HAP-1 (cell line): ENCODE measurements at places on chromosomes 3 and 15.
A peak's percentile ranks its signal among the peaks of the same experiment; 100 is the strongest.

DNA sequence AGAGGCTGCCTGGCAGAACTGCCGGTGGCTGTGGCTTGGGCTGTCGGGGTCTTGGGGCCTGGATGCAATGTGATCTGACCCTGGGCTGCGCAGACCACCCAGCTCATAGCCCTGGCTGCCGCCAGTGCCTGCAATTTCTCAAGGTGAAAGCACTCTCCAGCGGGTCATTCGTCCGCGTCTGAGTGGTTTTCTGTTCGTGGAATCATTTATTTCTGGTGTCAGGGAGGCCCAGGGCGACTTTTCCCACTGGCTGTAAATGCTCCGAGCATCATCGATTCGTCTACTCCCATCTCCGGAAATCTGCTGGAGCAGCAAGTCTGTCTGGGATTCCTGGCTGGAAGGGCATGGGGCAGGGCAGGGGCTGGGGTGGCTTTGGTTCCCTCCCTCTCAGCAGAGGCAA lies 40.6 kb upstream of the ADPGK start:
- no peak for DNase-seq

GRCh38 chr3:125168711-125169393 lies 43.7 kb downstream of the SLC12A8 start:
- no peak for DNase-seq

DNA sequence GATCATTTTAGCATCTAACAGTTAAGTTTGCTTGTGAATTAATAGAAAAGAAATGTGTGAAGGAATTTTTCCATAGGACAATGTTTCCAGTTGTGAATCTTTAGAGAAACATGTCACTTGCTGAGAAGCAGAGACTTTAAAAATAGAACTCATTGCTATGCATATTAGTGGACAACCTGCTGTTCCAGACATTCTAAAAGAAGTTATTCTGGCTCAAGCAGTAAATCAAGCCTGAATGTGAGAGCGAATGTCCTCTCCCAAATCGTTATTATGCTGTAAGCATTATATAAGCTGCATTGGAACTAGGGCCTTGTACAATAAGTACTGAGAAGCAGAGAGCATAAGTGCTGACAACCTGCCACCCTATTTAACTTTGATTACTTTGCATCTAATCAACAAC lies 990.9 kb downstream of the PLOD2 start:
- peak; percentile 61 for DNase-seq

DNA sequence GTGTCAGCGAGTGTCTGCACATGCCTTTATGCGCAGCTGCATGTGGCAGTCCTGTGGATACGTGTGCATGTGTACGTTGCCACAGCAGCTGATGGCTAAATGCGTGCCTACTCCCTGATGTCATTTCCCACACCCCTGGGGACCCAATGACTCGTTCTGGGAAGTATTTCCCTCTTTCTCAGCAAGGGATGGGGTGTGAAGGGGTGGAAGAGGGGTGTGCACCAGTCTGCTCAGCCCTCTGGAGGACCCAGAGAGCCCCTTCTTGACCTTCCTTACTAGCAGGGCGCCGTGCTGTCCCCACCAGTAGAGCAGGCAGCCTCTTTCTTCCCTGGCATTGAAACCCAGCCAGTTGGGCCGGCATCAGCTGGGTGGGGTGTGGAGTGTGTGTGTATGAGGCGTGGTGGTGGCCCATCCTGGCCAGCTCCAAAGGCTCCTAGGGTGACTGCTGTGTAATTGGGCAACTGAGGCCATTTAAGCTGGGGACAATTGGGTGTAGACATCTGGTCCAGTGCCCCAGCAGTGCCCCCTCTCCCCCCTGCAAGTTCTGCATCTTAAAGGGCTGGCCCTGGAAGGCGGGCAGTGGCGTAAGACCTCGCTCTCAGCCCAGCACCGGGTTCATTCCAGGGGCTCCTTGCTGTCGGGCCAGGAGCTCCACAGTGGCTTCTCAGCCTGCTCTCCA lies 19.2 kb downstream of the SNX33 start:
- DNase-seq = no peak

DNA sequence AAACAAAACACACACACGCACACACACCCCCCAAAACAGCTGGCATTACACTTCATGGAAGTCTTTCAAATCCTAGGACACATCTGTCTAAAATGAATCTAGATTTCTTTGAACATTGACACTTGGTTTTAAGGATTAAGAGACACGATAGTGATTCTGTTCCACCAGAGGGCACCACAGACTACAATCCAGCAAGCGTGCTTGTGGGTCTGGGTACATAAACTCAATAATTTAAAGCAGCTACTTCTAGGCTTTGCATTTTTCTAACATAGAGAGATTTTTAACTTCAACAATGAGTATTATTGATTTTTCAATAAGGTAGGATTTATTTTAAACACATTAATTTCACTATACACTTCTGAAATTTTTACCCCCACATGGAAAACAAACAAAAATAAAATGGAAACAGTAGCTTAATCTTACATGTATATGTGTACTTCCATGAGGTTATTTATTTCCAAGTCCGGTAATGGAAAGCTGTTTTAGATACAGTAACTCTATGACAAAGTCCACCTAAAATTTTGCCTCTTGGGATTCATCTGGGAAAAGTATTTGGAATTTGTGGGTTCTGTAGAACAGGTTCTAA lies 564.0 kb upstream of the TGFBR2 start:
- peak; percentile 78 for DNase-seq

GRCh38 chr3:156449710-156450574 lies 105.0 kb downstream of the SSR3 start:
- peak; percentile 37 for DNase-seq

GRCh38 chr3:28186748-28187147 lies 54.7 kb upstream of the CMC1 start:
- no peak for DNase-seq

DNA sequence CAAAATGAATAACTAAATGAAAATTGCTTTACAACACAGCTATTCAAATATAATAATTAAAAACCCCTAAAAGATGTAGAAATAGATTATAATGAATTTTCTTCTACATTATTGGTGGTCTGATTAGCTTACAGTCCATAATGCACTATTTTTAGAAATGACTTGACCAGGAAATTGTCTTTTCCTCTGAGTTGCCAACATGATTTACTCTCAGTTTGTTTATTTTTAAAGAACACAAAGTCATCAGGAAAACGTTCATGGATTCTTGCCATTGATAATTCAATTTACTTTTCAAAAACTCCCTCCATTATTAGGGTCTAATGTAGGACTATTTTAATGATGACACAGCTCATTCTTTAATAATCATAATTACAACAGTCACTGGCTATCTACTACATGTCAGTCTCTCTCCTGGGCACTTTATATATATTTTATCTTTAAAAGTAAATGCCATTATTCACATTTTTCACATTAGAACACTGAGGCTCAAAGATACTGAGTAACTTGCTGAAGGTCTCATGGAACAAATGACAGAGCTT lies 1.1 kb downstream of the TM4SF18 start:
- no peak for DNase-seq

DNA sequence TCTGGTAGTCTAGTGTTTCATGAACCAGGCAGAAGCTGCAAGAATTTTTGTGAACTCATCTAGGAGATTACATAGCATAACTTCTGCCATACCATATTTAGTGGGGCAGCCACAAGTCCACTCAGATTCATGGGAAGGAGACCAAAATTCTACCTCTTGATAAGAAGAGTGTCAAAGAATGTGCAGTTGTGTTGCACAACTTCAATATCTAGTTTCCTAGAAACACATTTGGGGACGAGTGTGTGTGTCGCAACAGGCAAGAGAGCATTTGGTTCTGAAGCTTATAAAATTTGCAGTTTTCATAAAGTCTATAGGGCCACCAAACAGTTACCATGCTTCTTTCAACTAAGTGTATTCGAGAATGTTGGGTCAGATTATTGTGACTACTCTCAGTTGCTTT lies 115.3 kb downstream of the KCNH8 start:
- DNase-seq = no peak

GRCh38 chr3:40843851-40844548 lies 319.2 kb downstream of the ZNF621 start:
- DNase-seq = peak; percentile 39

GRCh38 chr3:188993181-188993580 lies 178.6 kb upstream of the TPRG1 start:
- no peak for DNase-seq

DNA sequence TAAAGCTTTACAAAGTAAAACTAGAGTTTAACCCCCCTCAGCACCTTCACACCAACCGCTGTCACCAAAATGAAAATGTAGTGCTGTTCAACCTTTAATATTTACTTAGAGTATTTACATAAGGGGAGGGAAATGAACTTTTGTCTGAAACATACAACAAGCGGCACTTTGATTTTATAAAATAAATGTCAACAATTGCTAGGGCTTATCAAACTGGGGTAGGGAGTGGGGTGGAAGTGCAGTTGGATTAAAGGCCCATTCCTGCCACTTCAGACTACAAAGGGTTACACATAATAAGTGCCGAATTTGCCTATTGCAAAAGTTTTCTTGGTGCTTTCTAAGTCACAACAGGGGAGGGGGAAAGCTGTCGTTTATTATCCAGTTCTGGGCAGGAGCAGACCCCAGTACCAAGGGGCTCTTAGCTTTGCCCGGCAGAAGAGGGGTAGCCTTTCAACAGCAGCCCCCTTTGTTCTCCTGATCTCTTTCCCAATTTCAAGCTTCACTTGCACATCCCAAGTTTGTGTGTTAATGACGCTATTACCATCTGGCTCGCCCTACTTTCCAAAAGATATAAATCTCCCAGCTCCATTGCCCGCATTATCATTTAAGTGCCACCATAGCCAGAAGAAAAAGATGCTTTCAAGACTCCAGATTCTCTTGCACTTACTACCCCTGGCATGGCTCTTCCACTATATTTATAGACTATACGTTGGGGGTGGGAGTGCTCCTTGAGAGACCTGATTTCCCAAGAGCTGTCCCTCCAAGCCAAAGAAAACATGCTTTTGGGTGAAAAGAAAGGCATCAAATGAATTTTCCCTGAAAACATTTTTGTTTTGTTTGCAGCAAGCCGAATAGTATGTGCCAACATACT lies 17.0 kb downstream of the SOX2 start:
- DNase-seq = no peak

- DNase-seq = no peak
These were observed 5.7 kb downstream of the GPR27 start for GRCh38 chr3:71759401-71759800.

DNA sequence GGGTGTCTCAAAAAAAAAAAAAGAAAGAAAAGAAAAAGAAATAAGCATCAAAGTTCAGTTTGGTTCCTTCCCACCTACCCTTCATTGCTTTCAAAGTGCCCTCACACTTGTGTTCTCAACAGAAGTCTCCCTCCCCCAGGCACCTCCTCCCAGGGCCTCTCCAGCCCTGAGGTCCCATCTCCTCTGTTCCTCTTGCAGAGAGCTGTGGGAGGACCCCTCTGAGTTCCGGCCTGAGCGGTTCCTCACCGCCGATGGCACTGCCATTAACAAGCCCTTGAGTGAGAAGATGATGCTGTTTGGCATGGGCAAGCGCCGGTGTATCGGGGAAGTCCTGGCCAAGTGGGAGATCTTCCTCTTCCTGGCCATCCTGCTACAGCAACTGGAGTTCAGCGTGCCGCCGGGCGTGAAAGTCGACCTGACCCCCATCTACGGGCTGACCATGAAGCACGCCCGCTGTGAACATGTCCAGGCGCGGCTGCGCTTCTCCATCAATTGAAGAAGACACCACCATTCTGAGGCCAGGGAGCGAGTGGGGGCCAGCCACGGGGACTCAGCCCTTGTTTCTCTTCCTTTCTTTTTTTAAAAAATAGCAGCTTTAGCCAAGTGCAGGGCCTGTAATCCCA lies 6.1 kb downstream of the CYP1A2 start:
- DNase-seq = no peak

GRCh38 chr3:117398141-117398899 lies 688.7 kb downstream of the TUSC7 start:
- DNase-seq = no peak

DNA sequence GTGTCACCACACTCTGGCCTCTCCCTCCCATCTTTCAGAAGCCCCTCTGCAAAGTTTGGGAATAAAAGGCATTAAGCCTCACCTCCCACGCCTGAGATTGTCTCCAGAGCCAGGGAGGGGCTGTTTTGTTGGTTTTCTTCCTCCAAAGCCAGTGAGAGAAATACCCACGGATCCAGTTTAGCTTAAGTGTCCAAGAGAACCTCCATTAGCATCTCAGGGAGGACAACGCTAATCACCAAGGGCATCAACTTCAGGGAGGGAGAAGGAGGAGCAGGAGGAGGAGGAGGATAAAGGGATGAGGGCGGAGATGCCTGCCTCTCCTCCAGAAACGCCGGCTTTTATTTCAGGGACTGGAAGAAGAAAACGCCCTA lies 101.6 kb downstream of the SRGAP3 start:
- DNase-seq = no peak
